ENCODE measurements at places on chromosomes 4 and X. TPM values are rescaled to one million over a fixed set of nuclear protein-coding genes. Genes with fewer than 3 reads are reported as not detected.

The SLC10A6 gene
- total RNA-seq, result not detected

The RHOH gene
- 0.20 TPM for total RNA-seq

The CSAG3 gene
- total RNA-seq, result not detected

The SPANXN2 gene
- not detected for total RNA-seq

The CCDC149 gene
- total RNA-seq, result 2.6 TPM

The GLRA2 gene
- total RNA-seq, result not detected

The C4orf51 gene
- not detected for total RNA-seq

The FAT1 gene
- total RNA-seq, result 190 TPM

The PGAM4 gene
- 0.44 TPM for total RNA-seq

The MID1 gene
- total RNA-seq, result 36.1 TPM

The USP26 gene
- total RNA-seq, result not detected

The GPC4 gene
- total RNA-seq, result 0.02 TPM

The DCLK2 gene
- 8.0 TPM for total RNA-seq

The GABRE gene
- 7.8 TPM for total RNA-seq

The TMEM150C gene
- 1.2 TPM for total RNA-seq

The ZBTB49 gene
- 2.7 TPM for total RNA-seq

The KLHL2 gene
- total RNA-seq, result 15.5 TPM

The CD38 gene
- 14.4 TPM for total RNA-seq

The TCP11X2 gene
- total RNA-seq, result not detected

The HS6ST2 gene
- total RNA-seq, result 0.15 TPM

The CXCR3 gene
- 0.11 TPM for total RNA-seq

The DMRTC1 gene
- total RNA-seq, result not detected

The PROM1 gene
- total RNA-seq, result 0.53 TPM

The IQCM gene
- total RNA-seq, result not detected

The ERVMER34-1 gene
- total RNA-seq, result 0.42 TPM

The BEX5 gene
- not detected for total RNA-seq

The ART3 gene
- total RNA-seq, result not detected

The POU3F4 gene
- not detected for total RNA-seq

The SLC10A3 gene
- 39.7 TPM for total RNA-seq

The ZNF157 gene
- not detected for total RNA-seq

The CLOCK gene
- 3.5 TPM for total RNA-seq

The HERC5 gene
- total RNA-seq, result 4.3 TPM

The MAGEA11 gene
- not detected for total RNA-seq

The CFAP47 gene
- total RNA-seq, result not detected

The BEX1 gene
- not detected for total RNA-seq

The PCDH18 gene
- total RNA-seq, result not detected

The CLCN5 gene
- 2.3 TPM for total RNA-seq

The FAM53A gene
- 0.79 TPM for total RNA-seq

The ITIH6 gene
- not detected for total RNA-seq

The KIF4A gene
- 29.9 TPM for total RNA-seq

The TSPAN7 gene
- total RNA-seq, result 3.0 TPM

Data from A549 treated with dexamethasone at 1 μM for 4 hours (cell line).